Neuronal stem cell (in vitro differentiated cells): ENCODE measurements at places on chromosomes 11 and 22.

- DNase-seq: no peak
Measured at GRCh38 chr11:17744151-17744940, 9.8 kb downstream of the KCNC1 start.

GRCh38 chr11:28512143-28512756 lies 404.1 kb downstream of the METTL15 start:
- DNase-seq: no peak

DNA sequence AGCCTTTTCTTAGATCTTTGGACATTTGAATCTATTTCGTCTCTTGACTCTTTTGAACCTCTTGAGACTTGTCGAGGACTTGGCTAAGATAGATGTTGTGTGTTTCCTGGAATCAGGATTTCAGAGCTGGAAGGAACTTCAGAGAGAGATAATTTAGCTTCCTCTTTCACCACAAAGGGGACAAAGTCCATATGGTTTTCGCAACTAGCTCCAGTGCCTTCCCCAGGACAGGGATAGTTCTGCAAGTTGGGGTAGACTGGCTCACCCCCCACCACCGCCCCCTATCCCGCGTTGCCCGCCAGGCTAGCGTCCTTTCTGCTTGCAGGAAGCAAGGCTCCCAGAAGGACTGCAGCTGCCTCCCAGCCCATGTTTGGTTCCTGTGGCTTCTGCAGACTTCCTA lies 75.7 kb upstream of the MYO18B start:
- no peak for DNase-seq

GRCh38 chr22:27776650-27776958 lies 25.0 kb downstream of the MN1 start:
- peak; percentile 89 for DNase-seq

GRCh38 chr22:39960791-39961746 lies 872 bp downstream of the TMA7B start:
- DNase-seq: no peak

DNA sequence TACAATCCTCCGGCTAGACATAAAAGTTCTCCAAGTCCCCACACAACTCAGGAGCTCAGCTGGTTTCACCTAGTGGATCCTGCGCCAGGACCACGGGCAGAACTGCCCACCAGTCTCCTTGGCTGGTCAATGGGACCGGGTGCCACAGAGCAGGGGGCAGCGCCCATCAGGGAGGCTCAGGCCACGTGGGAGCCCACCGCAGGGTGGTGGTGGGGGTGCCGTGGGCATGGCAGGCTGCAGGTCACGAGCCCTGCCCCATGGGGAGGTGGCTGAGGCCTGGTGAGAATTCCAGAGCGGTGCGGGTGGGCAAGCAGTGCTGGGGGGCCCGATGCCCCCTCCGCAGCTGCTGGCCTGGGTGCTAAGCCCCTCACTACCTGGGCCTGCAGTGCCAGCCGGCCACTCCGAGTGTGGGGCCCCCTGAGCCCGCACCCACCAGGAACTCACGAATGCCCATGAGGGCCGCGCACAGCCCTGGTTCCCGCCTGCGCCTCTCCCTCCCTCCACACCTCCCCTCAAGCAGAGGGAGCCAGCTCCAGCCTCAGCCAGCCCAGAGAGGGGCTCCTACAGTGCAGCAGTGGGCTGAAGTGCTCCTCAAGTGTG lies 1091.9 kb upstream of the TENM4 start:
- DNase-seq: no peak

DNA sequence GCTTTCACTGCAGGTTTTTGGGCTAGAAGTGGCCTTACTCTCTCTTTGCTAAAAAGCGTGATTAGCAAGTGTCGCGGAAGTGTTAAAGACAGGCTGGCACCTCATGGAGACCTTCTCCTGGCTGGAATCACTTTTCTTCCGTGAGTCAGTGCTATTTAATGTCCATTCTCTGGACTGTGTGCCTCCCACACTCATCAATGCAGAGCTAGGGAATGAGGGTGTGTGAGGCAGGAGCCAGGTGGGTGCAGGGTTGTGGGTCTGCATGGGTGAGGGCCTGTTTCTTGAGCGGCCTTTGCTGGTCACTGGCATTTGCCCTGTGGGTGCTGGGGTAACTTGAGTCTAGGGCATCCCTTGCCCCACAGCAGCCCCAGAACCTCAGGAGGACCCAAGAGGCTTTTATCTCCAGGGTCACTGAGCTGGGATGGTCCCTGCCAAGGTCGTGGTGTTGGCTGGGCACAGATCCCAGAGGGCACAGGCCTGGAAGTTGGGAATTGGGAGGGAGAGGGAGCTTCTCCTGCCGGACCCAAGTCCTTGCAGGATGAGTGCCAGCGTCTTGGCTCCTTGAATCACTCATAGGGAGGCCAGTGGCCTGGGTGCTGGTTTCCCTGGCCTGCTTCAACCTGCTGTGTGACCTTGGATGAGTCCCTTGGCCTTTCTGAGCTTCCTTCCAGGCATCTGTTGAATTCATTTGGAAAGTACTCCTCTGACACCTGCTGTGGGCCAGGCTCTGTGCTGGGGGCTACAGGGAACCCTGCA lies 30.0 kb downstream of the KIAA1671 start:
- DNase-seq: no peak

DNA sequence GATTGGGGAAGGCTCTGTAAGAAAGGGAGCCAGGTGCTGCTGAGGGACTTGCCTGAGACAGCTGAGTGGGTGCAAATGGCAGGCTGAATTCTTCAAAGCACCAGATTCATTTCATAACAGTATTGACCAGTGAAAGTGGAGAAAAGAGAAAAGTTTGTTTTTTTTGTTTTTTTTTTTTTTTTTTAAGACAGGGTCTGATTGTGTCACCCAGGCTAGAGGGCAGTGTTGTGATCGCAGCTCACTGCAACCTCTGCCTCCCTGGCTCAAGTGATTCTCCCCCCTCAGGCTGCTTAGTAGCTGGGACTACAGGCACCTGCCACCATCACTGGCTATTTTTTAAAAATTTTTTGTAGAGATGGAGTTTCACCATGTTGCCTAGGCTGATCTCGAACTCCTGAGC lies 494.0 kb downstream of the MIAT start:
- no peak for DNase-seq

GRCh38 chr22:16969508-16970327 lies 38.3 kb downstream of the GAB4 start:
- DNase-seq: no peak

DNA sequence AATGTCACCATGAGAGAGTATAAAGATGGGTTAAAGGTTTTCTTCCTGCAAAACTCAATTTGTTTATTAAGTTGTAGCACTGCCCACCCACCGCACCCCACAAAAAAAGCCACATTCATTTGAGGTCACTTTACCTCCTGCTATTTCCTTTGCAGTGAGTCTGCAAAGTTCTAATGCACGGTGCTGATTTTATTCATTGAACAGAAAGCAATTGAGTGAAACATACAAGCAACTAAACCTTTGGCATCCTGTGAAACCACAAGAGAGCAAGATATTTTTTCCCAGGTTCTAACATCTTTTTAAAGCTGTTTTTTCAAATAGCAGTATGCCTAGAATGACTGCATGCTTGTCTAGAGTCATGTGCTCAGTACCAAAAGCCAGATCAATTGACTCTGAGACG lies 39.0 kb downstream of the RRAS2 start:
- DNase-seq: no peak

DNA sequence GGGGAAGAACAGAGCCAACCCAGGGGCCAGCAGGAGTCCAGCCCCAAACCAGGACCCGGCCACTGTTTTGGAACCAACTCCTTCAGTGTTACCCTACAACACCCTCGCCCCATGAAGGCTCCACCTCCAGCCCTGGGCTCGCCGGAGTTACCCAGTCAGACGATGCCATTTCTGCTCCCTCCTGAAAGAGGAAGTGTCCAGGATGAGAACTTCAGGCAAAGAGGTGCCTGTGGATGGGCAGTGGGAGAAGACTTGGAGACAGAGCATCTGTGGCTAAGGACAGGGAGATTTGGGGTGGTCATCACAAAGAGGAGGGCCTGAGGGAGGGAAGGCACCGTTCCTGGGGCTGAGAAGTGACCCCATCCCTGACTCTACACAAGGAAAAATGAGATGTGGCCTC lies 14.0 kb downstream of the APOBEC3B start:
- DNase-seq: no peak

GRCh38 chr11:17063171-17064002 lies 14.1 kb downstream of the RPS13 start:
- peak; percentile 52 for DNase-seq

- DNase-seq: no peak
Measured at GRCh38 chr11:2994336-2994730, 2.2 kb upstream of the NAP1L4 start.

- DNase-seq: no peak
Measured at GRCh38 chr11:129295746-129296145, 79.9 kb upstream of the BARX2 start.

DNA sequence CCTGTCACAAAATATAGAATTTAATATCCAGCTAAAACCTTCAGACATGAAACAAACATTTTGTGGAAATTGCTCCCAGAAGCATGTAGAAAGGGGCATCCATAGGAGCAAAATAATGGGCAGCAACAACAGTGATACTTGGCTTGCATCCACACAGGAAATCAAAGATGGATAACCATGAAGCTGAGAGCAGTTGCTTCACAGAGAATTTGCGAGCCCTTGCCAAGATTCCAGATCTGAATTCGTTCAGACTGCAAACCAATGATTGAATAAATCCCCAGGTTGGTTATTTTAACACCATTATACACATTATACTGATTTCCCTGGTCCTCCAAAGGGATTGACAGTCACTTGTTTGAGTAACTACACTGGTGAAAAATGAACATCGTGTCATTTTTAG lies 15.6 kb upstream of the OR51L1 start:
- no peak for DNase-seq

- DNase-seq: no peak
Measured at GRCh38 chr11:17383461-17383860, 5.0 kb downstream of the KCNJ11 start.
